ENCODE measurements at places on chromosomes 11 and 22.
A peak's percentile ranks its signal among the peaks of the same experiment; 100 is the strongest.

- DNase-seq, result peak; percentile 35
Measured at GRCh38 chr22:39545386-39546365, 13.1 kb upstream of the RPS19BP1 start.

DNA sequence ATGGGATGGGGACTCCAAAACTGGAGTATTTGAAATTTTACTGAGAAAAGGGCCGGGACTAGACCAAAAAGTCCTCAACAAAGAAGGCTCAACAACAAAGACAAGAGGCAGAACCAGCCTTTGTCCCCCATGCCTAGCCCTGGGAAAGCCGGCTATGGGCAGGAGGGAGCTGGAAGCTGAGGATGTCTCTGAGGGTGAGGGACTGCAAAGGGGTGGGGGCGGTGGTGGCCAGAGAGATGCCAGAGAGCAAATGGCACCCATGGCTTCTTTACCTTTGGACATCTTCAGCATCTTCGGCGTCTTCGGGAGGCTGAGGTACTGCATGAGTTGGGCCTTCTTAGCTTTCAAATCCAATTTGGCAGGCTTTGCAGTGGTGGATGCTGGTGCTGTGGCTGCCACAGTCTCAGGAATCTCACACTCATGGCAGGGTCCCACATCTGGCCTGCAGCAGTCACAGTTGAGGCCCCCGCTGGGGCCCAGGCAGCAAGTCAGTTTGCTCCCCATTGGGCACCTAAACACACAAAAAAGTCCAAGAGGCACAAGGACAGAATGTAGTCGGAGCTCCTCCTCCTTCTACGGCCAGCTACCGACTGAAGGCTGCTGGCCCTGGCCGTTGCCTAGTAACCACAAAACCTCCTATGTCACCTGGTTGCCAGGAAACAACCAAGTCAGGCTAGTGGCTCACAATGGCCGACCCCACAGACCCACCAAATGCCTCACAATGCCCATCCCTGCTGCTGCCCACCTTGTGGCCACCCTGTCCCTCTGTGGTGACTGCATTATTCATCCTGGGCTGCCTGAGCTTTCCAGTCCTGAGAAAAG is at the start of gene C22orf42:
Gene C22orf42 (minus strand): TSS at position 592 of the 822 bp plus-strand sequence. CDS start 88 bp downstream, at position 504.
- no peak for DNase-seq

GRCh38 chr11:124920870-124921609 is 2.0 kb downstream of the HEPN1 start:
- DNase-seq, result peak; percentile 62

DNA sequence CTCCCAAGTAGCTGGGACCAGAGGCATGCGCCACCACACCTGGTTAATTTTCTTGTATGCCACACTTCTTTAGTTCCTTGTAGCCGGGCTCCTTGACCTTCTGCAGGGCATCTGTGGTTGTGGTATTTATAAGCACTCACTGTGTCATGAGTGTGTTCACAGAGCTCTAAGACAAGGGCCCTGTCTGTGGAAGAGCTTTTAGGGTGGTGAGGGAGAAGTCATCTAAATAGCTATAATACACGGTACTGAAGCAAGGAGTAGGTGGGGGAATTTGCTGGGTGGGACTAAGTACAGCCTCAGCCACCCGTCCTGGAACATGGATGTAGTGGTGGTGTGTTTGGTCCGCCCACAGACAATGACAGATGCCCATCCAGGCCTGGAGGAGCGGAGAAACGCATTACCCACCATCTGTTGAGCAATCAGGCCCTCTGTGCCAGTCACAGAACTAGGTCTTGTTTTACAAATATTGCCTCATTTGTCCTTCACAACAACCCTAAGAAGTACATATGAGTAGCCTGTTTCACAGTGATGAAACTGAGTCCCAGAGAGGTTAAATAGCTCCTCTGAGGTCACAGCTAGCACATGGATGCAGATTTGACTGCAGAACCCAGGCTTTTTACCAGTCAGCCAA is 10.1 kb downstream of the ACO2 start:
- peak; percentile 38 for DNase-seq

GRCh38 chr11:67371911-67372320 is 1.5 kb downstream of the CLCF1 start:
- DNase-seq, result no peak

- DNase-seq, result peak; percentile 22
Measured at GRCh38 chr11:43542750-43543712, 137.5 kb upstream of the HSD17B12 start.

- DNase-seq, result no peak
Measured at GRCh38 chr11:59261150-59261549, 48.4 kb upstream of the MPEG1 start.

DNA sequence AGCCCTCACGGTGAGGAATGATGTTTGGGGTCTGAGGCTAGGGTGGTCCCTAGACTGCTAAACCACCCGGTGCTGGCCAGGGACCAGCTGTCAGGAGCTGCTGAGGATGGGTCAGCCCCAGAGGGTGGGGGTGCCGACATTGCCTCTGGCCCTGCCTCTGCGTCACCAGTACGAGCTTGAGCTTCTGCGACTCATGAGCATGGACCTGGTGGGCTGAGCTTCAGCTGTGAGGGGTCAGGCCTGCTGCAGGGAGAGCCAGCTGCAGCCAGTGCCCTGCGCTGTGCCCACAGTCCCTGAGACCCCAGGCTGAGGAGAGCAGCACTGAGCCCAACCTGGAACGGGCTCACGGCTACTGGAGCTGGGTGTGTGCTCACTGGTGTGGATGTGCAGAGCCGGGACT is 7.0 kb downstream of the DERL3 start:
- no peak for DNase-seq

DNA sequence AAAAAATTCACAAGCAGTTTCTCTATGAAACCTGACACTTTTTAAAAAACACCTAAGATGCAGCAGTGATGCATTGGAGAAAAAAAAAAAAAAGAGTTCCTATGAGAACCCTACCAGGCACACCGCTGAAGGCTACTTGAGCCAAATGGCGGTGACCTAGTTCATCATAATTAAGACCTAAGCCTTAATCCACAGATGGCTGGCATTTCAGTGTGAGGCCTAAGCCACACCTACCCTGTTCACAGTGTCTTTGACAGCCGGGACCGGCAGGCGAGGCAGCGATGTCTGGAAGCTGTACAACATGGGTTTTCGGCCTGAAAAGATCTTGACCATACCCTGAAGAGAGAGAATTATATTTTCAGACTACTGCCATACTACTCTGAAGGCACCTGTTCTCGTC is 38.0 kb downstream of the CPT1A start:
- DNase-seq, result no peak

GRCh38 chr11:74004759-74005615 is 3.9 kb downstream of the UCP3 start:
- DNase-seq, result no peak

DNA sequence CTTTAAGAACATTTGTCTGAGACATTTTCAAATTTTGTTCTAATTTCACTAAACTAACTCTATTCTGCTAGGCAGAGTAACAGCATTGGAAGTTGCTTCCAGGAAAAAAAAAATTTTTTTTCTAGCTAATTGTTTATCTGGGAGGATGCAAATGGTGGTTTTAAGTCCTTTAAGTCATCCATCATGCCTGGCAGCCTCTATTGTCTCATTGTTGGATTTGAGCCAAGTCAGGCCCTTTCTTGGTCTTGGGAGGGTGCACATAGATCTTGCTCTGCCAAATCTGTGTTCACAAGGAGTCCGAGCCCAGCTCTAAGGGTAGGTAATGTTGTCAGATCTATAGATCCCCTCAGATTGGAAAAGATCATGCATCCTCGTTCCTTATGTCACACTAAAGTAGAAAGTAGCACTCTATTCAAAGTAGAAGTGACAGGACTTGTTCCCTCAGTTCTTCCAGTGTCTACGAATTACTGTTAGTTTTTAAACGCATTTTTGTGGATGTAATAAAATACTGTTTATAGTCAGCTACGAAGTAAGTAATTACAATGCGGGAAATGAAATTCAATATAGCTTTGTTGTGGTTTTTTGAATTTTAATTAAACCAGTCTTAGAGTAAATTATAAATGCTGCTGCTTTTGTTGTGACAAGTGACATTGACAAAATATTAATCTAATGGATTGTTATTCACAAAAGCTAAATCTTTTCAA is 166.0 kb upstream of the RASSF10 start:
- DNase-seq, result peak; percentile 83

- DNase-seq, result no peak
Measured at GRCh38 chr11:45475173-45475572, 189.0 kb upstream of the SYT13 start.

DNA sequence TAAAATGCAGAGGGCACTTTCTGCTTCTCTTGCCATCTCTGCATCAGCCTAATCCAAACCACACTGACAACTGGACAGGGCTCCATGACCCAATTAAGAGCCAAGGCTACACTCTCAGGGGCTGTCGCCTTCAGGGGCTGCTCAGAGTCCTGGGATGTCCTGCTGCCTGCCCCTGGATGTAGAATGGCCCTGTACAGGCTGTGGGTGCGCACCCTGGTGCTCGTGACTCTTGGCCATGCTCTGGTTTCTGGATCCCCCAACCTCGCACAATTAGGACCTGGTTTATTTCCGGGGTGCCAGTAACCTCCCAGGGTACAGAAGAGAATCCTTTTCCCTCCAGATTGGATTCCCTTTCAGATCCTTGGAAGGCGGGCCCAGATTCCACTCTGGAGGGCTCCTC is 11.3 kb downstream of the IFT27 start:
- no peak for DNase-seq

- peak; percentile 87 for DNase-seq
Measured at GRCh38 chr11:13462311-13462900, 616 bp downstream of the BTBD10 start.

- DNase-seq, result no peak
Measured at GRCh38 chr22:40504285-40505249, 132.0 kb downstream of the MRTFA start.

DNA sequence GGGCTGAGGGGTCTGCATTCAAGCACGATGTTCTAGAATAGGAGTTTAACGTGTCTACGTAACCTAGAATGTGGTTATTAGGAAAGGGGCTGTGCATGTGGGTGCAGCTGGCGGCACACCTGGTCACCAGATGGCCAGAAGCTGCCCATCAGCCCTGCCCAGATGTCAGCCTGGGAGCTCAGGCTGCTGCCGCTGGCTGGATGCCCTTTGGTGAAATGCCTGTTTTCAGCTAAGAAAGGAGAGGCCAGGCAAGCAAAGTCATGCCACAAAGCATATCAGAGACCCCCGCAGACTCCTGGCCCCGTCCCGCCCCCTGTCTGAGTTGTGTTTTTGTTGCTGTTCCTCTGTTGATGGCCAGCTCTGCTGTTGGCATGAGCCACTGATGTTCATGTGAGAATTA is 11.3 kb upstream of the ADORA2A start:
- DNase-seq, result no peak

DNA sequence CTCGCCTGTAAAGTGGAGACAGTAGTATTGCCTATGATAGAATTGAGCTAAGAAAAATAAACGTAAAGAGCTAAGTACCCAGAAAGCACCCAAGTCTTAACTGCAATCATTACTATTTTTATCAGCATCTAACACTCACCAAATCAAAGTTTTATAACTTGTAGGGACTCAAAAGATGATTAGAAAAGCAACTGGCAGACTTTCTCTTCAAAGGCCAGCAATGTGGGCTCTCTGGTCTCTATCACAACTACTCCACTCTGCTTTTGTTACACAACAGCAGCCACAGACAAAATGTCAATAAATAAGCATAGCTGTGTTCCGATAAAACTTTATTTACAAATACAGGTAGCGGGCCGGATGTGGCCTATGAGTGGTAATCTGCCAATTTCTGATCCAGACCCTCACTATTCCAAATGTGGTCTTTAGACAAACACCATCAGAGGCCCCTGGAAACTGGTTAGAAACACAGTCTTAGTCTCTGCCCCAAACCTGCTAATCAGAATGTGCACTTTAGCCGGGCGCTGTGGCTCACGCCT is 8.2 kb downstream of the TPST2 start:
- no peak for DNase-seq

GRCh38 chr22:37202001-37202555 is 10.2 kb downstream of the SSTR3 start:
- DNase-seq, result no peak

DNA sequence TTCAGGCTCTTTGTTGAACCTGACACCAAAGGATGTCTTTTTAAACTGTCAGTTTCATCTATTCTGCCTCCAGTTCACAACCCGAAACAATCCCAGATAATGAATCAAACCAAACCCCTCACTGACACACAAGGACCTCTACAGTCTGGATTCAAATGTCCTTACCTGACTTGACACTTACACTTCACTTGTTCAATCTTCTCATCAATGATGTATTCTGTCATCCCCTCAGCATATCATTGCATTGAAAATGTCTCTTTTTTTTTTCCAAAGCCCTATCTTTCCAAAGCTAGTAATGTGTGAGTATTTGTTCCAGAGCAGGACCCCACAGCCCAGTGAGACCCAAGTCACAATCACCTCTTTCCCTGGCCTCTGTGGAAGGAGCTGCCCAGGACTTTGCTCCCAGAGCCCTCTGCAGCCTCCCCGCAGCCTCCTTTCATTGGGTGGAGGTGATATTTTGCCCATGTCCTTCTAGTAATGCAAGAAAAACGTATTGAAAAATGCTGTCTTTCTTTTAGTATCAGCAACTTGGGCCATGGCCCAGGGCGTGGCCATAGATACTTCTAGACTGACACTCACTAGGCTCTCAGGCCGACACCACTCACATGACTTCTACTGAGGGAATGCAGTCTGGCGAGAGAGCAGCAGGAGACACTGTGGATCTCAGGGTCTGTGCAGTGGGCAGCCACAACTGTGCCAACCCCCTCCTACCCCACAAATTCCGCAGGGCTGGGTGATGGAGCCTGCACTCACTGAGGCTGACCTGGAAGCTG is 18.2 kb downstream of the RFPL3 start:
- DNase-seq, result no peak

GRCh38 chr11:10599388-10600175 is 31.1 kb upstream of the LYVE1 start:
- DNase-seq, result no peak

DNA sequence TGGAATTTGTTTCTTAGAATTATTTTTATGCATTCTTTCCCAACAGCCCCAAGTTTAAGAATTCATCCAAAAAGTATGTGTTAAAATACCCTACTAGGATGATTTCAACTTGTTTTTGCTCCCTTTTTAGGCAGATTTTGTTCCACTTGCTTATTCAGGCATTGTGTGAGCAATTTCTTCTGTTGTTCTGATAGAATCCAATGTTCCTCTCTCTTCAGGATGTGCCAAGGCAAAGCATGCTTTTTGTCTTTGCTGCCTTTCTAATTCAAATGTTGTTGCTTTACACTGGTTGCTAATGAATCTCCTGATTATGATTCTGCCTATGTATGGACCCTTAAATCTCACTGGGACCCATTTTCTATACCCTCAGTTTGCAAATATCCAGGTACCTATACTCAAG is 131.2 kb upstream of the ARHGAP42 start:
- DNase-seq, result no peak

- no peak for DNase-seq
Measured at GRCh38 chr11:33658195-33658900, 42.3 kb downstream of the C11orf91 start.

- peak; percentile 90 for DNase-seq
Measured at GRCh38 chr11:819943-820649, 1.4 kb downstream of the PNPLA2 start.

- DNase-seq, result no peak
Measured at GRCh38 chr11:76276781-76277155, 70.5 kb upstream of the WNT11 start.

DNA sequence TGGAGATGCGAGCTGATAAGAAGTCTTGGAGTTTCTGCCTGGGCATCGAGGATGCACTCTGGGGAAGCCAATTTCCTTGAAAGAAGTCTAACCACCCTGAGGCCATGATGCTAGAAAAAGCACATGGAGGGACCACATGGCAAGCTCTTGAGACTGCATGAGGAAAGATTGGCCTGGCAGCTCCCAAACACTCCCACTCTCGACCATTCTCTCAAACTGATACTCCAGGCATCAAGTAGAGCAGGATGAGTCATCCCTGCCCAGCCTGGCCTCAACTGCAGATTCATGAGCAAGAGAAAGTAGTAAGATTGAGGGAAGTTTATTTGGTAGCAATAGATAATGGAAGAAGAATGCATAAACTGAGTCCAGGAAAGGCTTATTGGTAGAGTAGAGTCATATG is 194.3 kb downstream of the KIF18A start:
- peak; percentile 53 for DNase-seq

All from kidney tubule cell (primary cell).